Right renal cortex interstitium (tissue), 3 donors: ENCODE measurements at places on chromosomes 13 and 19.

DNA sequence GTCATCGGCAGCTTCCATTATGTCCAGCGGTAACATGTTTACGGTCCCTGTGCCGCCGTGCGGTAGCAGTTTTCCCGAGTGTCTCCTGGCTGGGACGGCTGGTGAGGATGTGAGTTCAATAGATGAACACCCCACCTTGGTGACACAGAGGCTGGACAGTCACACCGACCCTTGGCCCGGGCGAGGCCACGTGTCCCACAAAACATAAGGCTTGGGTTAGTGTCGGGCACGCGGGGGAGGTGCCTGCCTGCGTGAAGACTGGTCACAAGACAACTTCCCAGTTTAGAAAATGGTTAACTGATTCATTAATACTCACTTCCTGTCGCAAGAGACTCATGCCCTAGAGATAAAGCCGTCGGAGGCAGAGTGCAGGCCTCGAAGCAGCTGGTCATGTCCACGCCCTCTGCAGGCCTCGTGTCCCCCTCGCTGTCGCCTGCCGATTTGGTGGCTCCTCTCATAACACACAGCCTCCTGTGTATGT is 17.2 kb downstream of the RASA3 start:
- DNase-seq = no peak

DNA sequence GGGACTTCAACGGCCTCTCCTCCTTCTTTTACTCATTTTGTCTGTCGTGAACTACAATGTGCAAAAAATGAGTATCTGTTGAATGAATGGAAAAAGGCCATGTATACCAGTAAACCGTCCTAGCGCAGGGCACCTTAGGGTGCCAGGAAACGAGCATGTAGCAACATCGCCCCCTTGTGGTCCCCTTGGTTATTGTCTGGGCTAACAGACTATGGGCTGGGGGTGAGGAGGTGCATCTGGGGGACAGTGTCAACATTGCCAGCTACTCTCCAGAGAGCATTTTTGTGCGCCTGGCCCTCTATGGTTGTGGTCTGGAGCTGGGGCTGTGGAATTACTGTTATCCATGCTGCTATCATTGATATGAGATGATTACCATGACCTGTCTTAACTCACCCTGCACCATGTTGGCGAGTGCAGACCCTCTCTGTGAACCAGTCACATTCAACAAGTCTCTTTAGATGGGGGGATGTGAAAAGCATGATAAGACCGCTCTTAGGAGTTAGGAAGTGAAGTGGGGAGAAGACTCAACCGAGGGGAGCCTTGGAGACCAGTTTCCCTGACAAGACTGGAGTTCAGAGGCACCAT is 22.8 kb upstream of the SIGLEC11 start:
- no peak for DNase-seq

- DNase-seq = no peak
These were observed 2.8 kb upstream of the RAX2 start for GRCh38 chr19:3774621-3775373.

- peak; percentile 99 for DNase-seq
These were observed at the start of gene FIZ1 for GRCh38 chr19:55599468-55599841. TSS of gene FIZ1 (minus strand) at chr19:55599517. CDS start at chr19:55597865, 1,652 bp downstream.

GRCh38 chr13:101018720-101019119 is 344.1 kb upstream of the TMTC4 start:
- DNase-seq = no peak
